ENCODE measurements at places on chromosomes 16 and 17.

DNA sequence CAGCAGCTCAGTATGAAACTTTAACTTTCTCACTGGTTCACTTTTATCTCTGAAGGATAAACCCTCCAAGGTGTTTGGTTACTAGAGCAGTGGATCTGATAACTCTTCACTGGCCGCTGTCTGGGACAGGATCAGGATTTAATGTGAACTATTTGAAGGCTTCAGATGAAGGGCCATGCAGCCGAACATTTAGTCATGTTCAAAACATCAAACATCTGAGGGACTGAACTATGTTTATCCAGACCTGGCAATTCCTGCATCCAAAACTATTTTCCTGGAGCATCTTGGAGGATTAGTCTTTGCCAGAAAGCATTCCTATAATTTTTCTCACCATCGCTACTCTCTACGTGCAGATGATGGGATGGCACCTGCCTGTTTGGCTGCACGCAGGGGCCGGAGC, 20.3 kb upstream of the PMP22 start:
- DNase-seq: no peak

- DNase-seq: no peak
Measured at GRCh38 chr16:78483124-78483992, 383.9 kb downstream of the WWOX start.

DNA sequence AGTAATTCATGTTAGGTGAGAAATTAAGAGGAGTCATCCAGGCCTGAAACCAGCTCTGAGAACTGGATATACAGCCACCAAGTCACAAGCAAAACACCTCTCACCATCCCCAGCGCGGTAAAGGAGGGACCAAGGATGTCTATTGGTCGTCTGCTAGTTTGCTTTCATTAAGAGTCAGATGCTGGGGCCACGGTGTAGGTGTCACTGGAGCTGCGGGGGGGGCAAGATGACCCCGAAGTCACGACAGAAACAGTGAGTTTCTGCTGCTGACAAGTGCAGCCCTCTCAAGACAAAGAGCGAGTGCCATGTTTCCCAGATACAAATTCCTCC, 790 bp downstream of the NCBP3 start:
- DNase-seq: no peak

- DNase-seq: no peak
Measured at GRCh38 chr16:50457423-50457822, 88.6 kb upstream of the BRD7 start.

DNA sequence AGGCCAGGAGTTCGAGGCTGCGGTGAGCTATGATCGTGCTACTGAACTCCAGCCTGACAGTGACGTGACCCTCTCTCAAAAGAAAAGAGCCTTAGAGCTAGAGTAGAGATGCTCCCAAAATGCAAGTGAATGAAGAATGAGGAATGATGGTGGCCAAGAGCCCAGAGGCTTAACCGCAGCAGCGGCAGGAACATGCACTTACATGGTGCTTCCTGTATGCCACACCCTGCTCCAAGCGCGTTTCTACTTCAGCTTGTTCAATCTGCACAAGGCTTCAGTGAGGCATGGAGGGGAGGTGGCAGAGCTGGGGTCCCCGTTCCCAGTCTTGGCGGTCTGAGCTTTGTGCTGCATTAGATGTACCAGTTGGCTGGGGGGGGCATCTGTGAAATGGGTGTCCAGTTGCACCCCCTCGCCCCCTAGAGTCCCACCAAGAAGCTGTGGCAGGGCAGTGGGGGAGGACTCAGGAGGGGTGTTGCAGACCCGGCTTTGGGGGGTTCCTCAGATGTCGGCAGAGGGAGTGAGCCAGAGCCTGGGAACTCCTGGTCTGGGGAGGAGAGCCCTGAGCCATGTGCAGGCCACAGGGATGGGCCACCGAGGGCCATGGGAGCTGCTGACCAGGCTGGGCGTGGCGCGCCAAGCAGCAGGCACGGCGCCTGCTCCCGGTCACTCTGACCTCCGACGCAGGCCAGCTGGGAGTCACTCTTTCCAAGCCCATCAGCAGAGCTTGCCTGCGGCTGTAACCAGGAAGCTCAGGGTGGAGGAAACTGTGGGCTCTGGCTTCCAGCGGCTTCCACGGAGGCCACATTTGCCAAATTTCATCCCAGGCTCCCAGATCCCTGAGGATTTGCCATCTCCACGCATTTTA, 260.1 kb downstream of the PARN start:
- DNase-seq: no peak

DNA sequence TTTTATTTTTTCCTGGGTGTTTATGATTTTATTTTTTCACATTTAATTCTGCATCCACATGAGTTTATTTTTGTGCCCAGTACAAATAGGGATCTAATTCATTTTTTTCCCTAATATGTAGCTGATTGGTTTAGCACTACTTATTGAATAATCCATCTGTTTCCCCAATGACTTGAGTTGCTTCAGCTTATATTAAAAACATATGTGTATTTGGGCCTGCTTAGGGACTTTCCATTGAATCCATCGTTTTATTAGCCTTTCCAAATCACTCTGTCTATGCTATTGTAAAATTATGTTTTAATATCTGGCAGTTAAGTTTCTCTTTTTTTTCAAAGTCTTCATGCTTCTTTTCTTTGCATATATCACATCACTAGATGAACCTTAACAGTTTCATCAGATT, 42.2 kb downstream of the WWP2 start:
- no peak for DNase-seq
